ENCODE measurements at places on chromosomes 12 and 14.

GRCh38 chr12:127625176-127625771 lies 641.7 kb upstream of the TMEM132C start:
- no peak for DNase-seq

DNA sequence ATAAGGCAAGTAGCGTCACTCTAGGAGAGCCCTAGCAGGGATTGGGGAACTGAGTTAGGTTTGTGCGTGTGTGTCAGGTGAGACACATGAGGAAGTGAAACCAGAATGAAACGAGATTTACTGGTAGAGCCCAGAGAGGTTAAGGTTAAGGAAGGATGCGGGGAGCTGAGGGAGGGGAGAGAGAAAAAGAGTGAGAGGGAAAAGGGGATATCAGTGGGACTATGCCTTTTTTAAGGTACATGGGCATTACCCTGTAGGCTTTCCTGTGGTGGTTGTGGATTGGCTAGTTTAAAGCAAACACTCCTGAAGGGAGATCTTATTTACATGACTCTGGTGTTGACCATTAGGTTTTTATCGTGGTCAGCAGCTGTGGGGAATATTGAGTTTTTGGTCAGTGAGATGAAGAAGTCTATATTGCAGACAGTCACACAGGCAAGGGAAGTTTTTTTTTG lies 13.9 kb downstream of the ZDHHC17 start:
- DNase-seq = no peak

GRCh38 chr14:40762685-40763084 lies 844.0 kb upstream of the LRFN5 start:
- no peak for DNase-seq

GRCh38 chr14:99604766-99605298 lies 825 bp upstream of the CCDC85C start:
- no peak for DNase-seq

- DNase-seq = no peak
Observed at GRCh38 chr12:45994736-45995135, 4.4 kb upstream of the SCAF11 start.

GRCh38 chr12:89475203-89475990 lies 49.2 kb downstream of the GALNT4 start:
- no peak for DNase-seq

GRCh38 chr14:89226801-89227495 lies 190.1 kb downstream of the FOXN3 start:
- no peak for DNase-seq

- DNase-seq = no peak
Observed at GRCh38 chr14:74735125-74735524, 22.2 kb downstream of the FCF1 start.

GRCh38 chr14:68937471-68938270 lies 41.4 kb downstream of the ACTN1 start:
- DNase-seq = no peak

- no peak for DNase-seq
Observed at GRCh38 chr12:630656-631632, 32.3 kb downstream of the NINJ2 start.

DNA sequence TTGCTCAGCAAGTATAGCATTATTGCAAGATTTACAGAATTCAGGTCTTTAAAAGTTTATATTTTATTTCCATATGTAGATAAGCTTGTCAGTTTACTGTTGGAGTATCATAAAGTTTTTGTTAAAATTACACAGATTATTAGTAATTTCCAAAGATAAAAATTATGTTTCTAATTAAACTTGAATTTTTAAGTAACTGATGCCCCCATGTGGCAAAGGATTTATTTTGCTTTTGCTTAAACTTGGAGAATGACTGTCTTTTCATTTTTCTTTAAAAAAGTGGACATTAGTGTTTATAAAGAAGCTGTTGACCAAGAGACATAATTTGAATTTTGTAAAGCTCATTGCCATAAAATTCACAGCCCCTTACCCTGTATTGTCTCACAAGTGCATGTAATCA lies 45.8 kb downstream of the ETNK1 start:
- DNase-seq = no peak

DNA sequence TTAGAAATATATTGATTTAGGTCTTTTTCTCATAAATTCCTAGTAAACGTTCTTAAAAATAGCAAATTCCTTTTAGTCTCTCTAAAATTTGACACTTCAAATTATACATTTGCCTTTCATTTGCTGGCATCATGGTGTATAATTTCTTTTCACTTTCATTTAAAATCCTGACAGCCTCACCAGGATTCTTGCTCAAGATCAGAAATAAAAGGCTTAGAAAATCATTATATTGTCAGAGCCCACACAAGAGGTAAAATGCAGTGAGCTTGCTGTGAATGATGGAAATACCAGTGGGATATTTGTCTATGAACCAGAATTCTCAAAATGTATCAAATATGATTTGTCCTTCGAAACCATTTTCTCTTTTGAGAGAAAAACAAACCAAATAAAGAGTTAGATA lies 78.2 kb upstream of the PIK3C2G start:
- no peak for DNase-seq

GRCh38 chr12:93664573-93665138 lies 12.5 kb upstream of the CRADD start:
- DNase-seq = no peak

All from GM04503 (cell line).